ENCODE measurements at places on chromosomes 11 and 22. TPM values are rescaled to one million over a fixed set of nuclear protein-coding genes. Genes with fewer than 3 reads are reported as not detected.

MRGPRE gene
- total RNA-seq = 0.20 TPM

OR8D4 gene
- total RNA-seq = not detected

BIRC3 gene
- total RNA-seq = 2.5 TPM

OR5P2 gene
- total RNA-seq = not detected

PDE3B gene
- 2.8 TPM for total RNA-seq

SLC22A8 gene
- total RNA-seq = not detected

IGSF22 gene
- not detected for total RNA-seq

ASCL3 gene
- not detected for total RNA-seq

OR6M1 gene
- total RNA-seq = not detected

PNPLA3 gene
- 5.5 TPM for total RNA-seq
